Glutamatergic neuron (in vitro differentiated cells): ENCODE measurements at places on chromosomes 4 and X. TPM values are rescaled to one million over a fixed set of nuclear protein-coding genes. Genes with fewer than 3 reads are reported as not detected.

F9 gene
- total RNA-seq, result not detected

MAGEA2B gene
- total RNA-seq, result 10.6 TPM

KLHL34 gene
- 0.15 TPM for total RNA-seq

INTU gene
- 6.3 TPM for total RNA-seq

MAGED4 gene
- 192 TPM for total RNA-seq

NEIL3 gene
- 1.4 TPM for total RNA-seq

MED28 gene
- total RNA-seq, result 60.9 TPM

BEX1 gene
- 140 TPM for total RNA-seq

SSX2B gene
- total RNA-seq, result not detected

MGARP gene
- total RNA-seq, result 0.69 TPM

DNA sequence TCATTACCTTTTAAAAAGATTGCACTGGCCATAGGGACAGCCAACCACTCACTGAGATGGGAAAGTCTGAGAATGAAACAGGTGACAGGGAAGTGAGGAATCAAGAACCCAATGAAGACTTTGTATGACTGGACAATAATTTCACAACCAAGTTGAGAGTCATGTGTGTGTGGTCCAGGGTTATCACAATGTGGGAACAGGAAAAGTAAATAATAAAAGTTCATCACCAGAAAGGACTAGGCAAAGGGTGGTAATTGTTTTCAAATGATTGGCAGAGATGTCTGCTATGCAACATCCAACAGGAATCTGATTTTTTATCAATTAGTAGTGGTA, 129.3 kb downstream of the AMELX start:
- DNase-seq, result no peak

GRCh38 chrX:370244-370962, 16.3 kb downstream of the PPP2R3B start:
- DNase-seq, result no peak

- no peak for DNase-seq
These were observed 346.6 kb upstream of the TENM3 start for GRCh38 chr4:181896614-181897013.

DNA sequence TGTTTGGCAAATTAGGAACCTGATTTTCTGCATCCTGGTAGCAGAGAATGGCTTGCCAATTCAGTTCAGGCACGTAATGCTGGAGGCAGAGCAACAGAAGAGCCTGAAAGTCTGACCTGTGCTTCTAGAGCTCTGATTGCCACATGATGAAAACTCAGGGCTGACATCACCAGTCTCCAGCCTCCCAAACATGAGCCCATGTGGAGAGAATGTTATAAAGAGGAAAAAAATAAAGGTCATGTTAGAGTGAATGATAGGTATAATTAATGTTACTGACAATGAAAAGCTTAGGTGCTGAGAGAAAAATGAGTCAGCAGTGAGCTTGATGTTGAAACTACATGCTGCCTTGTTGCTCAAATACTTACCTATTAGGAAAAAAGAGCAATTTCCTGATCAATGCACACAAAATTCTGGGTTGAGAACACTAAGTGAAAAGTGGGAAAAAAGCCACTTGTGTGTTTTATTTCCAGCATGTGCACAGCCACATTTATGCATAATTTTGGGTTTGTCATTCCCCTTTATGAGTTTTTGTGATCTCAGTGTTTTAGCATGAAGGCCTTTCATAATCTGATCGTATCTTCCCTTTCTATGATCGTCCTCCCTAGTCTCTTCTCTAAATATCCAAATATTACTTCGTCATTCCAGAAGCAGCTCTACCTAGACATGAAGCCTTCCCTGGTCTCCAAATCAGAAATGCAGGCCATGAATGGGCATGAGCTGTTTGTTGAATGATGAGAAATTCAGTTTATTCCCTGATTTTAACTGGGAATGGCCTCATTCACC, 113.3 kb upstream of the CPEB2 start:
- no peak for DNase-seq

GRCh38 chrX:155718972-155719586, 106.3 kb upstream of the TMLHE start:
- no peak for DNase-seq

- no peak for DNase-seq
These were observed 51.2 kb downstream of the OR13H1 start for GRCh38 chrX:131595120-131595519.

GRCh38 chr4:151537687-151538086, 128.7 kb downstream of the FHIP1A start:
- no peak for DNase-seq

DNA sequence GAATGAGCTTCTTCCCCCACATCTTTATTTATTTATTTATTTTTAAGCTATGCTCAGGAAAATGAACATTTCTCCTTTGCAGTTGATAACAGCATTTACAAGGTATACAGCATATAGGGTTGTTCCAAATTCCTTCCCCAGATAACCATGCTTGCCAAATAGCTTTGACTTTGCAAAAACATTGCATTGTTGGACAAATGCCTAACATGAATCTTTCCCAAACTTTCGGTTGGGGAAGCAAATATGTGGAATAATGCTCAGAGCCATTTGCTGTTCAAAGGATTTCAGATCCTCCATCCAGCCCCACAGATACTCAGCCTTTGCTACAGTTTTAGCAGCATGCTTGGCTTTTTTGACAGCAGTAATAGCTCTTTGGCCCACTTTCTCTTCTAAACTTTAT, 127.2 kb upstream of the AGA start:
- no peak for DNase-seq

DNA sequence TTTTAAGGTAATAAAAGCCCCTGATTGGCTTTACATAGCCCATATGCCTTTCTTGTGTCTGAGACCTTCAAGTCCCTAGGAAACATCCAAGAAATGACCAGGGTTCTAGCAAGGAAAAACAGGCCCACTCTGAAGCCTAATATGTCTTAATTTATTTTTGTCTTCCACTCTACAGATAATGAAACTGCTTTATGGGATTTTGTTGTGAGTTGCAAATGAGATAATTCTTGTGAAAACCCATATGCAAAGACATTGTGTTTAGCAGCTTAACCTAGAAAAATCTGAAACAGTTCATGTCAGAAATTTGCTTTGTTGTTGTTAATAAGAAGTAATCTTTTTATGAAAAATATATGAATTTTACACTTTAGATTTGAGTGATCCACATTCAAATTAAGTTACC, 190.7 kb upstream of the BMP3 start:
- DNase-seq, result no peak

GRCh38 chrX:77723681-77724080, 62.3 kb downstream of the ATRX start:
- no peak for DNase-seq

- no peak for DNase-seq
These were observed 8.3 kb downstream of the NAP1L2 start for GRCh38 chrX:73206366-73206765.

GRCh38 chr4:94976371-94977011, 218.7 kb downstream of the BMPR1B start:
- no peak for DNase-seq

DNA sequence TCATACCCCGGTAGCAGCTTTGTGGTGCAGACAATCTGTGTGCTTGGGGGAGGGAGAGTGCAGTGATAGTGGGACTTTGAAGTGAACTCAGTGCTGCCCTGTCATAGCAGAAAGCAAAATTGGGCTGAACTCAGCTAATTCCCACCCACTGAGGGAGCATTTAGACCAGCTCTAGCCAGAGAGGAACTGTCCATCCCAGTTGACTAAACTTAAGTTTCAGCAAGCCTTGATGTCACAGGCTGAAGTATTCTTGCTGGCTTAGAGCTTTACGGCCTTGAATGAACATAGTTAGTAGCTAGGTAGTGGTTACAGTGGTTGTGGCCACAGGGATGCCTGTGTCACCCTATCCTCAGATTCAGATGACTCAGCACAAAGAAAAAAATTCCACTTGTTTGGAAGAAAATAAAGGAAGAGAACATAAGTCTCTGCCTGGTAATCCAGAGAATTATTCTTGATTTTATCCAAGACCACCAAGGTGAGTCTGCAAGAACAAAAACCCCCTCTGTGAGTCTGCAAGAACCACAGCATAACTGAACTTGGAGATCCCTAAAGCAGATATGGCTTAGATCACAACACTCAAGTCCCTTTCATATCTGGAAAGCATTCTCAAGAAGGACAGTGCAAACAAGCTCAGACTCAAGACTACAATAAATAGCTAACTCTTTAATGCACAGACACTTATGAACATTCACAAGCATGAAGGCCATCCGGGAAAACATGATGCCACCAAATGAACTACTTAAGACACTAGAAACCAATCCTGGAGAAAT, 39.4 kb downstream of the ADH7 start:
- DNase-seq, result no peak

DNA sequence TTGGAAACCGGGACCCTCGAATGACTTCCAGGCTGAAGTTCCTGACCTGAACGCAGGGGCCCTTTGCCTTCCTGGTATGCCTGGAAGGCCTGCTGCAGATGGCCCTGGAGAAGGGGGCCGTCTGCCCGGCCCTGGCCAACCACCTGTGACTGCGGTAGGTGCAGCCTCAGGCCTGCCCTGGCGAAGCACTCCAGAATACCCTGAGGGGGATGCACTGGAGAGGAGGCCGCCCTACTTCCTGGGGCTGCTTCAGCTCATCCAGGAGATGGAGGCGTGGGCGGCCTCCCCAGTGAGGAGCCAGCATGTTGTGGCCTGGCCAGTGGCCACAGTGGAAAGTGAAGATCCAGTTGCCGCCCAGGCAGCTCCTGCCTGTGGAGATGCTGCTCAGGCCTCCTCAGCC, 26.4 kb upstream of the PNMA3 start:
- no peak for DNase-seq
